Right renal cortex interstitium (tissue), 3 donors: ENCODE measurements at places on chromosomes 12 and 14. TPM values are rescaled to one million over a fixed set of nuclear protein-coding genes. Genes with fewer than 3 reads are reported as not detected.

GRCh38 chr12:84413656-84414055, 498.9 kb downstream of the SLC6A15 start:
- no peak for DNase-seq

DTX1 gene
- 11.0 TPM for polyA plus RNA-seq

- no peak for DNase-seq
Observed at GRCh38 chr14:32312010-32312331, 17.1 kb upstream of the AKAP6 start.

- no peak for DNase-seq
Observed at GRCh38 chr12:48185181-48185919, 1.9 kb downstream of the CCDC184 start.

DNA sequence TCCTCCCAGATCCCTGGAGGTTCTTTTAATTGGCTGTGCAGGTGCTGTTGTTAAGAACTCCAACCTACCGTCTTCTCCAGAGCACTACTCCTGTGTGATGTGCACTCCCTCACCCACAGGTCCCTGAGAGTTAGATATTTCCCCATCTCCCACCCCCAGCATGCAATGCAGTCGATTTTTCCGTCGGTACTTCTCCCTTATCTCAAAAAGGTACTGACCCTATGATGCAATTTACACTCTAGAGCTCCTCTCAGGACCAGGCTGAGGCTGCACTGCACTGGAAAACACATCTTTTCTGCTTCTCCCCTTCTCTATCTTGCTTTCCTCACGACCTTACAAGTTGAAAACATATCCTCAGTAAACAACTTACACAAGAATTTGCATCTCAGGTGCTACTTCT, 312.4 kb upstream of the TBX3 start:
- no peak for DNase-seq

DNAI7 gene
- polyA plus RNA-seq = 5.8 TPM

GRCh38 chr14:70658899-70659298, 17.2 kb downstream of the TTC9 start:
- no peak for DNase-seq

PLEK2 gene
- polyA plus RNA-seq = 1.9 TPM

P3H3 gene
- polyA plus RNA-seq = 24.6 TPM

DNA sequence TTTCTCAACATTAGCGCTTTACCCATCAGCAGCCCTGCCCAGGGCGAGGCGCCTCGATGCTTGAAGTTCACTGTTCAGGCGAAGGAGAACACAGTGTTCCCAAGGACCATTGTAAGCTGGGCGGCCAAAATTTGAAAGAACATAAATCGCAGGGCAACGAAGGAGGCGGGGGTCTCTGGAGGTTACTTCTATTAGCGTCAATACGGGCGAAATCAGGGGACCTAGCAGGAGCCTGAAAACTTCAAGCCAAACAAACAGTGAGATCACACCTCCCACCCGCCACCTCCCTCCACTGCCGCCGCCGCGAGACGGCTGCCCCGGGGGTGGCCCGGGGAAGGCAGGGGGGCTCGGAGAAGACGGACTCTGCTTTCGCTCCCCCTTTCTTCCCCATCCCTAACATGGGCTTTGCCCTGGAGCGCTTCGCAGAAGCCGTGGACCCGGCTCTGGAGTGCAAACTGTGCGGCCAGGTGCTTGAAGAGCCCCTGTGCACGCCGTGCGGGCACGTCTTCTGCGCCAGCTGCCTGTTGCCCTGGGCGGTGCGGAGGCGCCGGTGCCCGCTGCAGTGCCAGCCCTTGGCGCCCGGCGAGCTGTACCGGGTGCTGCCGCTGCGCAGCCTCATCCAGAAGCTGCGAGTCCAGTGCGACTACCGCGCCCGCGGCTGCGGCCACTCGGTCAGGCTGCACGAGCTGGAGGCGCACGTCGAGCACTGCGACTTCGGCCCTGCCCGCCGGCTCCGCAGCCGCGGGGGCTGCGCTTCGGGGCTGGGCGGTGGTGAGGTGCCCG, at the start of gene PDZRN4:
Gene PDZRN4, plus strand, starts transcription at position 263 of the 783 bp plus-strand sequence.
- no peak for DNase-seq

C12orf56 gene
- 1.00 TPM for polyA plus RNA-seq

GRCh38 chr14:70759398-70759797, 49.9 kb downstream of the MAP3K9 start:
- DNase-seq = no peak

DNA sequence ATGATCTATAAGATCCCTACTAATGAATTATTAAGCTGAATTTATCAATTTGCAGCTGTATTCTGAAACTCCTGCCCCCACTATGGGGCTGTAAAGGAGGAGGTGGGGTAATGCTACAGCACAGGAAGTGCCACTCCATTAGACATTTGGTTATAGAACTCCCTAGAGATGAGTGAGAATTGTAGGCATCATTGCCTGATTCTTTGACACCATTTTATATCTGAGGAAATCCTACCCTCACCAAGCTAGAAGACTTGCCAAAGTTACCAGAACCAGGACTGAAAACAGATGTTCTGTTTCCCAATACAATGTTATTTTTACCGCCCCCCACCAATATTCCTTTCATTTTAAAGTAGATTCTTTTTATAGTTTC, 182.4 kb downstream of the EGLN3 start:
- no peak for DNase-seq

GRCh38 chr12:90124914-90125313, 416.3 kb upstream of the ATP2B1 start:
- no peak for DNase-seq

- no peak for DNase-seq
Observed at GRCh38 chr12:18066666-18067065, 23.3 kb downstream of the RERGL start.

FLVCR2 gene
- polyA plus RNA-seq = 7.9 TPM

DNA sequence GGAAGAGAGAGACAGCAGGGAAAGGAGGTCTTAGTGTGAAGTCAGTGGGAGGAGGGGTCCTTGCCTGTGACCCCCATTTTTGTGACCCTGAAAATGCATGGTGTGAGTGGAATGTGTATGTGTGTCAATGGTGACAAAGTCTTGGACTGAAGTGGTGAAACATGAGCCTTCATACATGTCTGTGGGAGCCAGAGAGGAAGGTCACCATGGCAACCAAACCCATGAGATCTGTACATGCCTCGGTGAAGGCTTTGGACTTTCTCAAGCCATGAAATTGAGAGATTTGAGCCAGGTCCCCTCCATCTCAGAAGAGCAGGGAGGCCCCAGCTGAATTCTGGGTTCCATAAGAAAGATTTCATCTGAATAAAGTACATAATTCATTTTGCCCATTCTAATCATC, 108.7 kb downstream of the TTC8 start:
- DNase-seq = no peak

CLEC2D gene
- polyA plus RNA-seq = 11.8 TPM

GRCh38 chr12:105588106-105588505, 257.6 kb downstream of the C12orf75 start:
- DNase-seq = no peak

GRCh38 chr12:103865151-103865730, 24.2 kb upstream of the NT5DC3 start:
- DNase-seq = no peak

DNA sequence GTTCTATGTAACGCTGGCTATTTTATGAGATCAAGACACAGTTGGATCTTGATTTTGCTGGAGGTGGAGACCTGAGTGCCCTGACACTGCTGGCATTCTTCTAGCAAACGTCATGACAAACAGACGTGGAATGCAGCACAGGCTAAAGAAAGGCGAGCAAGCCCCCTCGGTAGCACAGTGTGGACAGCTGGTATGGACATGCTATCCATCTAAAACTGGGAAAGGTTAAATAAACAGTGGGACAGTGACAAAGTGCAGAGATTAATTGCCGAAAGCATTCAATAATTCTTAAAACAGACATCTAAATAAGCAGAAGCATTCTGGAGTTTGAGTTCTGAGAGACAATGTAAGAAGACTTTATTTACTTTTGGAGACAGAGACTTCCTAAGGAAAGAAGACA, 237.2 kb downstream of the FBXL14 start:
- DNase-seq = no peak

NFE2 gene
- polyA plus RNA-seq = 2.1 TPM

GRCh38 chr14:106586098-106586704, 1059.8 kb downstream of the TMEM121 start:
- DNase-seq = no peak

GRCh38 chr12:14963520-14963919, 2.1 kb upstream of the ARHGDIB start:
- no peak for DNase-seq

DNA sequence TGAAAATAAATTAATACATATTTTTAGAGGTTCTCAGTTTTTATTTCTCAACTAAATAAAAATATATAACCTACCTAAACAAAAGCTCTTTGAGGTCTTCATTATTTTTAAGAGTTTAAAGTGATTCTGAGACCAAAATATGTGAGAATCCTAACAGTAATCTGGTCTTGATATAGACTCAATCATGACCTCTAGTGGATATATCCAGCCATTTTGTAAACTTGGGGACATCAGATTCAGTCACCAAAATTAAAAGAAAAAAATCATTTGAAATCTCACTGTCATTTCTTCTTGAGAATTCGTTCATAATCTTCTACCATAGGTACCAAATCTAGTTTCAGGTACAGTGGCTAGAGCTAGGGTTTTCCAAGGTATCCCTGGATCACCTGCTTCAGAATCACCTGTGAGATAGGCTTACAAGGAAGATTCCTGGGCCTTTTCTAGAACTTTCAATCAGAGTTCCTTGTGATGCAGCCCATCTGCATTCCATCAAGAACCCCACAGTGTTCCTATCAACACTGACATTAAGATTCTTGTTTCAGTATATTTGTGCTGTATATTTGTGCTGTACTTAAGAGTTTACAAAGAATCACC, 214.9 kb downstream of the ADAMTS20 start:
- no peak for DNase-seq

PPFIA2 gene
- 4.6 TPM for polyA plus RNA-seq

LPCAT3 gene
- polyA plus RNA-seq = 61.5 TPM

LUM gene
- 23.7 TPM for polyA plus RNA-seq

- DNase-seq = no peak
Observed at GRCh38 chr12:122799641-122800243, 25.4 kb downstream of the CCDC62 start.

- DNase-seq = no peak
Observed at GRCh38 chr14:32627545-32628298, 298.6 kb downstream of the AKAP6 start.

MIP gene
- polyA plus RNA-seq = not detected

PRORP gene
- 33.6 TPM for polyA plus RNA-seq

TAS2R46 gene
- polyA plus RNA-seq = not detected

TOMM20L gene
- 2.1 TPM for polyA plus RNA-seq

GRCh38 chr12:108831309-108831991, 25.9 kb downstream of the SSH1 start:
- no peak for DNase-seq

DNA sequence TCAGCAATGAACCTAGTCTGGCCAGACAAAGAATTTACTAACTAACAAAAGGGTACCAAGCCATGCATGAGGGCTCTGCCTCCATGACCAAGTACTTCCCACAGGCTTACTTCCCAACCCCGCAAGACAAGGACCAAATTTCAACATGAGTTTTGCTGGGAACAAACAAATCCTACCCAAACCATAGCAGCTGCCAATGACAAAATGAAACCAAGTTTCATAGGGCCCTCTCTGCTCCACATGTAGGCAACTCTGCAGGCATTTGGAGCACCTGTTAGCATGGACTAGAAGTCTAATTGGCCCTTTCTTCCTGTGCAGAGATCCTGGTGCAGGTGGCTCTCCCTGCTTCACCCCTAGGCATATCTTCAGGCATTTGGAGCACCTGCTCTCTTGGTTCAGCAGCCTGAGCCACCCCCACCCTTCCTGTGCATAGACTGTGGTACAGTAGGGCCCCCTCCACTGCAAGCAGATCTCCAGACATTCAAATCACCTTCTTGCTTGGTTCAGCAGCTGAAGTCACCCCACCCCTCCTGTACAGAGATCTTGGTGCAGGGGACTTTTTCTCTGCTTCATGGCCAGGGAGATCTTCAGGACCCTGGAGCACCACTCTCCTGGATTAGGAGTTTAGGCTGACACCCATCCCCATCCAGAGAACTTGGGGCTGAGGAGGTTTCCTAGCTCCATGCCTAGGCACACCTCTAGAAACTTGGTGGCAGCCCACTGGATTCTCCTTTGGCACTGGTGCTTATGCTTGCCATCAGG, 308.7 kb downstream of the RPAP3 start:
- DNase-seq = no peak

DNA sequence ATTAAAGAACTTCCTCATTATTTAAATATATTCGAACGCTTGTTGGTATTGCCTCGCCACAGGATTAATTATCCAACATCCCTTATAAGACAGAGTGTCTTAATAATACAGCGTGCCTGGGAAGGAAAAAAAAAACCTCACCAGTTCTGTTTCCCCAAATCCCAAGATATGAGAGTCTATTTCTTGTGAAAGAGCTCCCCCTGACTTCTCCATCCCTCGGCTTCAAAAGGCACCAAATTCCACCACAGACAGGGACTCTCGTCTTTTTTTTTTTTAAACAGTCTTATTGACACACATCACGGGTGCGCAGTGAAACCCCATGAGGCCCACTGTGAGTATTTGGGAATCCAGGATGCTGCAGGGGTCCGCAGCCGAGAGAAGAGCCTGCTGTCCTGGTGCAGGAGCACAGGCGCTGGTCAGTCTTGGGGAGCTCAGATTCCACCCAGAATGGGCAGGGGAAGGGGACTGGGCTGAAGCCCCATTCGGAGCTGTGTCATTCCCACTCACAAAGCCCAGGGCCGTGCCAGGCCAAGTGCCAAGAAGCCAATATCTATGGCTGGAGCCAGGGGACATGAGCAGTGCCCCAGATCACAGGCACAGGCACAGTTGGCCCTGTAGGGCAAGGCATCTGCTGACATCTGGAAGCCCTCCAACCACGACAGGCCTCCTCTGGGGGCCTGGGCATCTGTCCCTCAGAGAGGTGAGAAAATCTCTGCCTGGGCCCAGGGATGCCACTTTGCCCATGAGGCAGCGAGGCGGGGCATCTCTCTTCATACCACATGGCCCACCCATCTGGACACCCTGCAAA, 71.9 kb downstream of the BCL11B start:
- no peak for DNase-seq

NEUROD4 gene
- polyA plus RNA-seq = not detected

- DNase-seq = no peak
Observed at GRCh38 chr12:69130064-69130463, 109.3 kb upstream of the CPSF6 start.

DNA sequence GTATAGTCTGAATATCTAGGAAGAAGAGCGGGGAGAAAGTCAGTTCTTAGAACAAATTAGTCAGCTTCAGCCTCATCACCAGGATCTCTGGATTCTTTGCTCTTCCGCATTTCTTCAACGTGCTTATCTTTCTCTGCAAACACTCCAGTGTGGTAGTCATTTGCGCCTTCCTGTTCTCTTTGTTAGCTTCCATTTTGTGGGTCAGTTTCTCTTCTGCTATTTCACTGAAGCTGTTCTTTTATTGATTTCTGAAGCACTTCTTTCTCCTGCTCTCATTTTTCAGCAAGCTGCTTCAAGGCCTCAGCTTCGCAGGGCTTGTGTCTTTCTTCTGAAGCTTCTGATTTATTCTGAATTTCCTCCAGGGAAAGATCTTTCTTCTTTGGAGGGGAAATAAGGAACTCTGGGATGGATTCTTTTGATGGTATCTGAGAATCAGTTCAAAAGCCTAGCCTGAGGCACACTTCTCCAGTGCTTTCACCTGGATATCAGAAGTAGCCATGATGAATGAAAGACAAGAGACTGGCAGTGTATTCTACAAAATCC, 13.5 kb downstream of the AMN1 start:
- no peak for DNase-seq

- no peak for DNase-seq
Observed at GRCh38 chr12:76272287-76272686, 75.9 kb downstream of the BBS10 start.

SLCO1B3 gene
- polyA plus RNA-seq = not detected
